ENCODE measurements at places on chromosomes 1 and 21.

DNA sequence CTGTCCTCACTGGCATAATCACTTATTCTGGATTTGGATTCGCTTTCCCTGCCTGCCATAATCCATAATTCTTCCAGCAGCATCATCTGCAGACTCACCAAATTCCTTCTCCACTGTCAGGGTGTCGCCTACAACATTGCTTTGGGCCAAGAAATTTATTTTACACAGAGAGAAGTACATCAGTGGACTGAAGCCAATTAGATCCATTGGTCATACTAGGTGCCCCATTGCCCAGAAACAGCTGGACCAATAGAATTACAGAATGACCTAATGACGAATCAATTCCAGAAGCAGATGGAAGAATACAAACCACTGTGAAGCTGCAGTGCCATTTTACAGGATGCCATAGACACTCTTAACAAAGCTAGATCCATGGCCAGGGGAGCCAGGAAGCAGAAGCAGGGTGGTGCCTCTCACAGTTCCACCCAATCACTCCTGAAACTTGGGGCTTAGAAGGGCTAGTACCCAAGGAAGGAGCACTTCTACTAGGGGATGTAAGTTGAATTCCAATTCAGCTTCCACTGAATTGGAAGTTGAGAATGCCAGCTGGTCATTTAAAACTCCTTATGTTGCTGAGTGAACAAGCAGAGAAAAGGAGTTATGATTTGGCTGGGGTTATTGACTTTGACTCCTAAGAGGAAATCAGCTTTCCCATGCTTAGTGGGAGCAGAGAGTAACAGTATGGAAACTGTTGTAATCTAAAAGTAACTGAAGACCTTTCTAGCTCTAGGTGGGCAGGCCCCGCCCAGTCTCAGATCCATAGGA, 44.0 kb downstream of the EDN2 start:
- DNase-seq = no peak

DNA sequence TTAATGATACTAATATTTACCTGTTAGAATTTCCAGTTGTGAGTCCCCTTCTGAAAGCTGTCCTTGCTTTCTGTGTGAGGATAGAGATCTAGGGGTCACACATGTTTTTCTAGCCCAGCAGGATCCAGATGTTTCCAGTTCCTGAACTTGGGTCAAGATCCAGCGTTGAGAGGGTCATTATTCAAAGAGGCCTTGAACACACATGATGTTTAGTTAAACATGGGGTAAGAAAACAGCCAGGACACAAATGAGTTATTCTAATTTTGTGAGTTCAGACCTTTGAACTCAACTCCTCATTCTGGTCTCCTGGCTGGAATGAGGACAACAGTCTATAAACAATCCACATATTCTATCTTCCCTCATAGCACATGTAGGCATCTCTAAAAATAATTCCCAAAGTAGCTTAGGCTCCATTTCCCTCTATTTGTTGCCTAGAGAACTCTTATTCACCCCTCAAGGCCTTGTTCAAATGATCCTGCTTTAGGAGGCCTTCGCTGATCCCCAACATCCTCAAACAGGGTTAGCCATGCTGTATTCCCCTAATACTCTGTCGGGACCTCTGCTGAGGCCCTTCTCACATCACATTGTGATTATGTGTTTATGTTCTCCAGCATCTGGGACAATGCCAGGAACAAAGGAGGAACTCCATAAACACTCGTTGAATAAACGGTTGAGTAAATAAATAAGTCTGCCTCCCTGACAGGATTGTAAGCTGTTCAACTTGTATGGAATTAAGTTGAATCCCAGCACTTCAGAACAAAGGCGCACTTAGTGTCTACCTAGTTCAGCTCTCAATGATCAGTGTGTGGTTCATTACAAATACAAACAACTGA, 15.0 kb upstream of the KCNN3 start:
- no peak for DNase-seq

DNA sequence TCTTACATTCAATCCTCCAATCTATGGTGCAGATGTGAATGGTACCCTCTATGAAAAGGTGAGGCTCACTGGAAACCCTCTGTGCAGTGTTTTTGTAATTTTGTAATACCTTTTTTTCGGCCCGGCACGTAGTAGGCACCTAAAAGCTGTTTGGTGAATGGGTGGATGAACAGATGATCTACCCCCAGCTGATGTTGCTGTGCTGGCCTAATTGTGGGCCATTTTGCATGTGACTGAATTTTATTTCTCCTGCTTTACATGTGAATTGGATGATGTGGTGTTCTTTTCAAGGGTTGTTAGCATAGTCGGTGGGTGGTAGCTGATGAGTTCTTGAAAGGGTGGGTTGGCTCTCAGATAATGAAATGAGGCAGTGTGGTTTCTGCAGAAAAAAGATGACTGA, 10.4 kb downstream of the KDM4A start:
- no peak for DNase-seq

GRCh38 chr1:191125950-191126349, 648.3 kb upstream of the BRINP3 start:
- DNase-seq = no peak

DNA sequence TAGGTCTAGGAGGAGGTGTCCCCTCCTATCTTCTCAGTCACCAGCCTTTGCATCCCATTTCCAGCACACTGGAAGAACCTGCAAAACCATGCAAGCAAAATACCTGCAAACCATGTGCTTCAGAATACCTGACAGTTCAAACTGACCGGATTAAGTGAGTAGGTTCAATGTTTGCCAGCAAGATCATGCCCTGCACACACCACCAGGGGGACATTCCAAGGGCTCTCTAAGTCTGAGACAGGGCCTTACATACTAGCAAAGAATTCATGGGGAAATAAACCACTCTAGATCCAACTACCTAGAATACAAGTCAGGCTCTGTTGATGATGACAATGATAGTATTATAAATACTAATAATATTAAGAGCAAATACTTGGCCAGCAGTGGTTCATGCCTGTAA, 27.6 kb downstream of the INPP5B start:
- no peak for DNase-seq

- DNase-seq = no peak
Measured at GRCh38 chr1:226788965-226789364, 49.9 kb upstream of the ITPKB start.

DNA sequence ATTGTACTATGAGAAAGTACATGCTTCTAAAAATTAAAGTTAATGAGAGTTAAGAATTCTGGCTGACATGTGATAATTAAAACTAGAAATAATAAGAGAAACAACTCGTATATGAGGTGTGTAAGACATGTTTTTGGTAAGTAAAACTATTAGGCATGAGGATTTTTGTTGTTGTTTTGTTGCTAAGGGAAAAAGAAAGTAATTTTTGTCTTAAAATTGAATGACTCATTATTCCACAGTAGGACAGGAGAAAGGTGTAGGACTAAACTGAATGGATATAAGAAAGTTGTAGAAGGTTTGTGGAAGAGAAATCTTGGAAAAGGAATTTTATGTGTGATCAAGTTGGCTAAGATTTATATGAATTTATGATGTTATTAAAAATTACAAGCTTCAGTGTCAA, 54.8 kb downstream of the TBX19 start:
- DNase-seq = no peak

DNA sequence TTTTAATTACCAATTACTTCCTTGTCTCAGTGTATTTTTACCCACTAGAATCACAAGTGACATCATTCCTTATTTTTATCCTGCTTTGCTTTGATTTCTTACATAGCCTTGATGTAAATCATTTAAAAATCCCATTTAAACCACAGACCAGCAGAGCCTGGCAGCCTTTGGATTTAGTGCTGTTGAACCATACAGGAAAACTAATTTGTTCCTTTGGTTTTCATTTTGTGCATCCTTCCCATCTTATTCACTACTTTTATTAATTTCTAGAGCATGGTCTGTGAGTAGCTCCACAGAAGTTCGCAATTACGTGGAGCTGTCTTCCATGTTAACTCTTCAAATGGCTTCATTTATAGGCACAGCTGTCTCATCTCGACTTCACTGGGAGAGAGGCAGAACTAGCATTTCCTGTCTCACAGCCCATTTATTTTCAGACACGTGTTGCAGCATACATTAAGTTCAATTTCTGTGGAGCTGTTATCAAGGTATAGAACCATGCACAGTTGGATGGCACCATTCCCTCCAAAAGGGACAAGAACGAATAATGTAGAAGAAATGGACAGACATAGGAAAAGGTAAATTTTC, 235.3 kb downstream of the MRPL39 start:
- DNase-seq = no peak

- no peak for DNase-seq
Measured at GRCh38 chr1:156033011-156033410, 12.3 kb upstream of the SSR2 start.

- no peak for DNase-seq
Measured at GRCh38 chr1:245411245-245412036, 256.7 kb downstream of the KIF26B start.

DNA sequence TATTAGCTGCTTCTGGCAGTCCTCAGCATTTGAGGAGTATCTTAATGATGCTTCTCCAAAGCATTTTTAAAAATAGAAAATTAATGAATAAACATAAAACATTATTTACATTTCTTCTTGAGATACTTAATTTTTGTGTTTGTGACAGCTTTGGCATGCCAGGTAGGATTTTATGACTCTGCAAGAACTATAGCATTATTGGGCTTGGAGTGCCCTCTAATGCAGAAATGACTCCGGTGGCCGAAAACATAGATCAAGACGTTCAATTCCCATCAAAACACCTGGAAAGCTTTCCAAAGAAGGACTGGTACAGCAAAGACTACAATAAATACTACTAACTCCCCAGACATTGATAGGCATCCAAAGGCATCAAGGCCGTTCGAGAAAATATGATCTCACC, 366.4 kb upstream of the CXADR start:
- DNase-seq = no peak

DNA sequence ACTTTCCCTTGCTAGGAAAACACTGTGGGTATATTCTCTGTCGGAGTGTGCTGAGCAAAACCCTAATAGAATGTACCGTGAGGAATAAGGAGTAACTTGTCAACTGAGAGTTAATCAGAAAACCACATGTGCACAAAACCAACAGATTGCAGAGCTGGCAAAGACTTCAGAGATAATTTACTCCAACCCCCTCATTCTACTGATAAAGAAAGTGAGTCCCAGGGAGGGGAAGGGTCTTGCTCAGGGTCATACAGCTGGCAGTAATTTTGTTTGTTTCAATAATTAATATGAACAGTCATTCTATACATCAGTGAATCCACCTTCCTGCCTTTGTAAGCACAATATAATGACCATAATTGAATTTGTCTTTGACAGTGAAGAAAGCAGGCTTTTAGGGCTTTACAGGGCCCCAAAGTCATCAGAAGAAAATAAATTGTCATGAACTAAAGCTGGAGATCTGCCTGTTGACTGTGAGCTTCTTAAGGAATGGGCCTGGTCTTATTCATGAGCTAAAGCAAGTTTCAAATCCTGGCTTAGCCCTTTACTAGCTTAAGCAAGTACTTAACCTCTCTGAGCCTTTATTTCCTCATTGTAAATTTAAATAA, 67.2 kb upstream of the HOOK1 start:
- DNase-seq = no peak

DNA sequence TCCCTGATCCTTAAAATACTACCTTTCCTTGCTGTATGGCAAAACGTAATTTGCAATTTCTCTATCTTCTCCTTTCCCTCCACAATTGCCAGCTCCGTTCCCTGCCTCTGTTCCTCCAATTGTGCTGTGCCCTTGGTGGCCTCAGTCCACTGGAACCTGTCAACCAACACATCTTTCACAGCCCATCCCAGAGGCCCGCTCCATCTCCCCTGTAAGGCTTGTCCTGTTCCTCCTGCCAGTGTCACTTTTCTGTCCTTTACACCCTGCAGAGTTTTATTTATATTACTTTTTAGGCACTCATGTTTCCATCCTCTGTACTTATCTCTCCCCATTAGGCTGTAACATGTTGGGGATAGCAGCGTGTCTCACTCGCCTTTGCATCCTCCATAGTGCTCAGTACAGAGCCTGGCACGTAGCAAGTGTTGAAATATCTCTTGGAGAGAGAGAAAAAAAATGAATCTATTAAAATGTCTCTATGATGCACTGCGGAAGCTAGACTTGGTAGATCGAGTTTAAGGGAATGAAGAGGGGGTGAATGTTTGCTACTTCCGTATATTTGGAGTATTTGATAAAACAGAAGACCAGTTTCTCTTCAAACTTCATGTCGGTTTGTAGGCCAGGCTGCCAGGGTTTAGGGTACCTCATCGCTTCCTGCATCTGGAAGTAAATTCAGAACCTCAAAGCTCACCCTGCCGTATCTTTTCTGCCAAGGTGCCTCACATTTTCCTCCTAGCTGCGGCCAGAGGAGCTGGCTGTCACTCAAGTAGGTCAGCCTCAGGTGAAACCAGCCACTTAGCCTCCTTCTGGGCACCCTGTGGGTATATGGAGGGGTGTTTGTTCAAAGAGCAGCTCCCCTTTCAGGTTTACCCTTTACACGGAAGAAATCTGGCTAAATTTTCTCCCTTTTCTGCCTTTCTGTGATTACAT, 303.8 kb downstream of the TM2D1 start:
- no peak for DNase-seq

DNA sequence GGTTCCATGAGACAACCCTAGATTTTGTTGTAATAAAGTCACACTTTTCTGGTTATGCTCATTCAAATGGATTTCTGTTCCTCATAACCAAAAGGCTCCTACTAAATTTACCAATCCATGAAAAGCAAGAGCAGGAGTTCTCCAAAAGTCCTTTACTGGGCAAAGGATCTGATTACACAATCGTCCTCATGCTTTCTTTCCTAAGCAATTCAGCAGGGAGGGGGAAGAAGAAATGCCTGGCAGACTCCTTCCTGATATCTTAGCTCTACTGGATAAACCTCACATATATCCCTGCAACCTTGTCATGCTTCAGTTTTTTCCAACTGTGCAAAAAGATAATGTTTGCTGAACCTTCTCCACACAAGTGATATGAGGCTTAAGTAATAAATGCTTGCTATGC, 67.6 kb upstream of the GUCA2B start:
- DNase-seq = no peak
